Ovary (tissue), 10 donors: ENCODE measurements at places on chromosomes 3 and 15.

DNA sequence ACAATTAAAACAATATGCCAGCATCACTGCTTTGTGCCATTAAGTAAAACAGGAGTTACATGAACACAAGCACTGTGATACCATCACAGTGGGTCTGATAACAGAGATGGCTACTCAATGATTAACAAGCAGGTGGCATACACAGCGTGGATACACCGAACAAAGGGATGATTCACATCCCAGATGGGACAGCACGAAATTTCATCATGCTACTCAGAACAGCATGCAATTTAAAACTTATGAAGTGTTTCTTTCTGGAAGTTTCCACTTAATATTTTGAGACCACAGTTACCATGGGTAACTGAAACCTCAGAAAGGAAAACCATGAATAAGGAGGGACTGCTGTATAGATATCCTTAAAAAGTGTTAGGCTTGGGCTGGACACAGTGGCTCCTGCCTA, 44.5 kb downstream of the SLC24A1 start:
- no peak for DNase-seq
- no peaks in the 10 kb centered on the region for H3K27me3 ChIP-seq
- H3K4me1 ChIP-seq = no peaks in the 10 kb centered on the region
- no peaks in the 10 kb centered on the region for H3K36me3 ChIP-seq
- H3K27ac ChIP-seq = no peak overlapping the region

DNA sequence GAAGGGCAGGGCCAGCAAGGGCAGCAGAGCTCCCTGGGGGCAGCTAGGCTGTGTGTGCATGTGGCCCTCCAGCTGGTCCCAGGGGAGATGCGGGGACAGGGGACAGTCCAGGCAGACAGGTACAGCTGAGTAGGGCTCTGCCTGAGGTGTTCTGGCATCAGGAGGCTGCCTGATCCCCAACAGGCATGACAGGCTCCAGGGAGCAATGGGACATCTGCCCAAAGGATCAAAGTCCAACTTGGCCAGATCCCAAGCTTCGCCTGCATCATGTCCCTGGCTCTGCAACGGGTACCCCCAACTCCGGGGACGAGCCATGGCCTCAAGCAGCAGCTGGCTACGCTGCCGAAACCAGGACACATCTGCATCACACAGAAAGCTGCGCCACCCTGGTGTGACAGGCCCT, 21.8 kb downstream of the ATRIP start:
- H3K36me3 ChIP-seq = no peaks in the 10 kb centered on the region
- H3K27ac ChIP-seq = no peak overlapping the region

GRCh38 chr15:100009372-100009771, 276.1 kb upstream of the LYSMD4 start:
- no peak overlapping the region for H3K27ac ChIP-seq
- no peaks in the 10 kb centered on the region for H3K4me1 ChIP-seq
- H3K4me3 ChIP-seq = no peak overlapping the region
- no peaks in the 10 kb centered on the region for H3K27me3 ChIP-seq

GRCh38 chr3:61730577-61731231, 169.3 kb downstream of the PTPRG start:
- peaks cover 16% of the 10 kb centered on the region for H3K4me1 ChIP-seq
- H3K36me3 ChIP-seq = no peaks in the 10 kb centered on the region
- DNase-seq = no peak
- H3K4me3 ChIP-seq = no peak overlapping the region
- no peaks in the 10 kb centered on the region for H3K27me3 ChIP-seq

GRCh38 chr3:150227839-150228238, 180.3 kb upstream of the TSC22D2 start:
- no peaks in the 10 kb centered on the region for H3K36me3 ChIP-seq
- H3K4me1 ChIP-seq = no peaks in the 10 kb centered on the region
- DNase-seq = no peak
